LHCN-M2 (cell line): ENCODE measurements at places on chromosomes 11 and 22. TPM values are rescaled to one million over a fixed set of nuclear protein-coding genes. Genes with fewer than 3 reads are reported as not detected.
A peak's percentile ranks its signal among the peaks of the same experiment; 100 is the strongest.

ASCL2 gene
- not detected in 2 replicates for total RNA-seq

CXCR5 gene
- not detected in 2 replicates for total RNA-seq

DNA sequence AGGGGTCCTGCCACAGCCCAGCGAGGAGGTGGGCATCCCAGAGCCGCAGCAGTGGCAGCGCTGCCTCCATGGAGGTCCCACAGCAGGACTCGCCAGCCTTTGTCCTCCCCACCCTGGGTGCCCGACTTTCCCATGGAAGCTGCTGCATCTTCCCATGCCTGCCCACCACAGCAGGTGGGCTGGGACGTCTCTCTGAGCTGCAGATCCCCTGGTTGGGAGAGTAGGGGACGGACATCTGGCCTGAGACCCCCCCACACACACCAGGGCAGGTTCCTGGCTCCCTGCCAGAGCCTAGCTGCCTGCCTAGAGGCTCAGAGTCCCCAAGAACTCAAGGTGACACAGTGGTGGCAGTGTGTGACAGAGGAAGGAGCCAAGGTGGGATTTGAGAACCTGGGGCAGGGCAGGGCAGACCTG lies 21.5 kb upstream of the PRR5 start:
- DNase-seq: no peak

VSIG10L2 gene
- total RNA-seq: not detected in 2 replicates

DNA sequence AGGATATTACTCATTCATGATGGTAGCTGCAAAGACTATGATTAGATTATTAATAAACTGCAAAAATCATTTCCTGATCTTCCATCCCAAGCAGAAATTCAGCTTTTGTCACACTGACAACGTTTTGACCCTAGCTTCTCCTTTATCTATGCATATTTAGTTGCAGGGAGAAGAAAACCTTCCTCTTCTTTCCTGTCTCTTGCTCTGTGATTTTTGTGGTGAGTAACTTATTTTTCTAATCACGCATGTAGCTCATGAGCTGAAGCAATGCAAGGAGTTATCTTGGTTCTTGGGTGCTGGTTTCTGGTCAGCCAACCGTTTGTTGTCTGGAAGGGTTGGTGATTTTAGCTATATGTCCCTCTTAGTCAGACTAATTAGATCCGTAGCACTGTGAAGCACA lies 56.4 kb downstream of the FDX1 start:
- no peak for DNase-seq

DNA sequence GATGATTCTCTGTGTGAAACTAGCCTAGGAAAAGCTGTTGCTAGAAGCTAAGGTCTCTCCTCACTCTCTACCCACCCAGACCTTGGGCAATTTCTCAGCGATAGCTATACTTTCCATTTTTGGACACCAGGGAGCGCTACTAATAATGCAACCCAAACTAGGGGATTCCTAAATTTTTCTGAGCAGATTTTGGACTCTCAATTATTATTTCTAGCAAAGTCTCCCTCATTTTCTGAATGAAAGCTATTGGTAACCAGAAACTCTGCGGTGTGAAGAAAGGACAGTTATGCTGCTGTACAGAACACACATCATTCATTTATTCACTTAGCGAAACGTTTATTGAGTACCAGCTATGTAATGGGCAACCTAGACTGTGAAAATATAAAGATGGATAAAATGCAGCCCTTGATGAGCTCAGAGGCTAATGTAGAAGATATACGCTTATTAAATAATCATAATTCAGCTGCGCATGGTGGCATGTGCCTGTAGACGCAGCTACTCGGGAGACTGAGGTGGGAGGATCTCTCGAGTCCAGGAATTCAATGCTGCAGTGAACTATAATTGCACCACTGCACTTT lies 6.1 kb upstream of the STIM1 start:
- DNase-seq: peak; percentile 55

PRODH gene
- total RNA-seq: not detected in 2 replicates

OR51A4 gene
- total RNA-seq: not detected in 2 replicates

DNA sequence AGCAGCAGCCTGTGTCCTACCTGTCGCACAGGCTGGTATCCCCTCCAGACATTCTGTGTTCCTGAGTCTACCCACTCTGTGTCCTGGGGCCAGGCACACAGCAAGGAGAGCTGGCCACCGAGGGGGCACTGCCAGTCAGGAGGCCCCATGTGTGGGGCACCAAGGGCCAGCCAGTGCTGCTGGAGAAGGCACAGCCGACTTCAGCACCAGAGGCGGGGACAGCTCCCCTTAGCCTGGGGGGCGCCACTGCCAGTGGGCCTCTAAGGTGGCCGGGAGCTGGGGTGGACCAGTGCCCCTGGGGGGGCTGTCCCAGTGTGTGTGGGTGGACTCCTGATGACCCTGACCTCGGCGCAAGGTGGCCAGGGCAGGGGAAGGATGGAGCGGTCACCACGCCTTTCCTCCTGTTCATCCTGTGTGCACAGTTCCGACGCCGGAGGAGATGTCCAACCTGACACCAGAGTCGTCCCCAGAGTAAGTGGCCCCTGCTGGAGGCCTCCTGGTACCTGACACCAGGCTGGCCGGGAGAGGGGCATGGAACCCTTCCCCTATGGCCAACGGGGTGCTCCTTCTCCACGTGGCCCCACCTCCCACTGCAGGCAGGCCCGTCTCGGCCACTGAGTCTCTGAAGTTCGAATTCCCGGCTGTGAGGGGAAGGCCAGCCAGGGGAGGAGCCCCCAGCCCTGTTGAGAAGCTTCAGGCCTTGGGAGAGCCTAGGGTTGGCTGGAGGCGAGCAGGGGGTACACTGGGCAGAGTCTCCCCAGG lies 35.4 kb downstream of the MOB2 start:
- no peak for DNase-seq

- no peak for DNase-seq
Observed at GRCh38 chr11:10351435-10351764, 46.5 kb downstream of the ADM start.

- no peak for DNase-seq
Observed at GRCh38 chr22:33879796-33880195, 40.5 kb downstream of the LARGE1 start.

DNA sequence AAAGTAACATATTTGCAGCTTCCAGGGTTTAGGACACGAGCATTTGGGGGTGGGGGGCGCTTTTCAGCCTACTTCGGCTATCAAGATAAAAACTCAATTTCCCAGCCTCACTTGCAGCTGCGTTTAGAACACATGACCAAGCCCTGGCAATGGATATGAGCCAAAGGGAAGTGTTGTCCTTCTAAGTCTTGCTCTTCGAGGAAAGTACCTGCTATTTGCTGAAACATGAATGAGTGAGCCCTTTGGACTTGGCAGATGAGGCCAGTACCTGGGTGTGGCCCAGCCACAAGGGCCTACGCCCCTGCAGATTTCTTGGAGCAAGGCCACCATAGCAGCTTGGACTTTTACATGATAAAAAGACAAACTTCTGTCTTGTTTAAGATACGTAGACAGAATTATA lies 60.2 kb upstream of the SORL1 start:
- DNase-seq: no peak

GRCh38 chr11:7513234-7514098 lies at the start of gene PPFIBP2:
TSS of gene PPFIBP2 (plus strand) at chr11:7513999. CDS start at chr11:7549476, 35,477 bp downstream.
- peak; percentile 50 for DNase-seq

PANX3 gene
- not detected in 2 replicates for total RNA-seq

GRCh38 chr11:33383075-33383919 lies 126.1 kb downstream of the HIPK3 start:
- peak; percentile 67 for DNase-seq

DNA sequence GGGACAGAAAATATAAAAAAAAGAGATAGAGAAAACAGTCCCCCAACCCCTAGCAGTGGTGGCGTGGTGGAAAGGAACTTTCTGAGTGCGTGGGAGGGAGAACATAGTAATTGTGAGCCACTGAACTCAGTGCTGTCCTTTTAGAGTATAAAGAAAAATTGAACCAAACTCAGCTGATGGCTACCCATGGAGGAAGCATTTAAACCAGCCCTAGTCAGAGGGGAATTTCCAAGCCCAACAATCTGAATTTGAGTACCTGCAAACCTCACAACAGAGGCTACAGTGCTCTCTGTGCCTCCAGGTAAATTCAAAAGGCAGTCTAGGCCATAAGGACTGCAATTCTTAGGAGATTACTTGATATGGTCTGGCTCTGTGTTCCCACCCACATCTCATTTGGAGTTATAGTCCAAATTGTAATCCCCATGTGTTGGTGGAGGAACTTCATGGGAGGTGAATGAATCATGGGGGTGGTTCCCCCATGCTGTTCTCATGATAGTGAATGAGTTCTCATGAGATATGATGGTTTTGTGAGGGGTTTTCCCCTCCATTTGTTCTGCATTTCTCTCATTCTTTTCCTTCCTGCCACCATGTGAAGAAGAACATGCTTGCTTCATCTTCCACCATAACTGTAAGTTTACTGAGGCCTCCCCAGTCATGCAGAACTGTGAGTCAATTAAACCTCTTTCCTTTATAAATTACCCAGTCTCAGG lies 687.8 kb downstream of the FAM181B start:
- no peak for DNase-seq

- DNase-seq: no peak
Observed at GRCh38 chr22:46047841-46048595, 71.1 kb upstream of the WNT7B start.

- DNase-seq: no peak
Observed at GRCh38 chr22:48204296-48204695, 1441.8 kb downstream of the TBC1D22A start.

GAS2 gene
- total RNA-seq: 0.40 and 1.6 TPM in 2 replicates
